Activated T-helper 1 cell treated with anti-CD3 and anti-CD28 coated beads, Interleukin-2, amount 50 U/mL, for 16 hours (primary cell): ENCODE measurements at places on chromosomes 3 and 15.

GRCh38 chr15:59548501-59549226 lies 62.9 kb upstream of the GCNT3 start:
- DNase-seq = no peak

GRCh38 chr3:38834717-38835116 lies 18.7 kb upstream of the SCN10A start:
- DNase-seq = no peak

GRCh38 chr3:106824856-106825255 lies 552.4 kb upstream of the CCDC54 start:
- no peak for DNase-seq

DNA sequence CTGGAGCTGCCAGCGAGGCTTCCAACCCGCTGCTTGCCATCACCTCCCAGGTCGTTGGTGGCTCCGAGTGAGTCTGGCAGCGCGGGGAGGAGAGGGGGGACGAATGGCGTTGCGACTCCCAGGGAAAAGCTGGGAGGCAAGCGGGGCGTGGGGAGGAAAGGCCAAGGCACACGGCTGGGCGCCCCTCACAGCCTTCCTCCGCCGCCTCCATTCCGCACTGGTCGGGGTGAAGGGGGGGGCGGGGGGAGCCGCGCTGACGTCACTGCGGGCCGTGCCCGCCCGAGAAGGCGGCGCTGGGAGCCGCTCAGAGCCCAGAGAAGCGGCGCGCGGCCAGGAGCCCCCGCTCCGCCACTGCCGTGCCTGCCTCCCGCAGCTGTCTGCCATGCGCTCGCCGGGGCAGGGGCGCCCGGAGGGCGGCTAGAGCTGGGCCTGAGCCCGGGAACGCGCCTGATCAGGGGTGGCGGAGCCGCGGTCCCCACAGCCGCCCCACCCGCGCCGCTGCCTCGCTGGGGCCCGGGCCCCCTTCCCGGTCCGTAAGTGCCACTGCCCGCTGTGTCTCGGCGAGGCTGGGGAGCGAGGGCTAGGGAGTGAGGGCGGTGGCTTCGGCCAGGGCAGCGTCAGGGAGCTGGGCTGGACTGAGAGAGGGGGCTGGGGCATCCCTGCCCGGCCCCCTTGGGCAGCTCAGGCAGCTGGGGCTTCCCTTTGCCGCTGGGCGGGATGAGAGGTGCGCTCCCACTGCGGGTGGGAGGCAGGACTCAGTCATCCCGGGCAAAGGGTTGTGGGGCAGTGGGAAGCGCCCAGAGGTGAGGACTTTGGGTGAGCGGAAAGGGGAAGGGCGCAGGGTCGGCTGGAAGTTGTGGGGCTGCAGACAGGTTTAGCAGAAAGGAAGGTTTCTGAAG lies 27.8 kb upstream of the POLG start:
- no peak for DNase-seq

GRCh38 chr15:100944244-100944895 lies 25.2 kb downstream of the LRRK1 start:
- no peak for DNase-seq

DNA sequence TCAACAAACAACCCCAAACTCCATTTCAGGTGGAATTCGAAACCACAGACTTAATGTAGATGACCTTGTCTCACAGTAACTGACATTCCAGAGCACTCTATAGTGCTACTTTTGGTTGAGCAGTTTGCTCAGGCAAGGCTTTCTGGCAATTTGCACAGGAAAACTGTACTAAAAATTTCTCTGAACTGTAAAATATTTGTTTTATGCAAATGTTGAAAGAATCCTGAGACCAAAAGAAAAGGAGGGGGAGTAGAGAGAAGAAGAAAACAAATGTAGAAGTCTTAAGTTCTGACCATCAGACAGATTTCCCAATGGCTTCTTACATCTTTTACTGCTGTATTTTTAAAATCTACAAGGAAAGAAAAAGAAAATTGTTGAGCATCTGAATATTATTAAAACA lies 53.5 kb downstream of the DTWD1 start:
- no peak for DNase-seq

DNA sequence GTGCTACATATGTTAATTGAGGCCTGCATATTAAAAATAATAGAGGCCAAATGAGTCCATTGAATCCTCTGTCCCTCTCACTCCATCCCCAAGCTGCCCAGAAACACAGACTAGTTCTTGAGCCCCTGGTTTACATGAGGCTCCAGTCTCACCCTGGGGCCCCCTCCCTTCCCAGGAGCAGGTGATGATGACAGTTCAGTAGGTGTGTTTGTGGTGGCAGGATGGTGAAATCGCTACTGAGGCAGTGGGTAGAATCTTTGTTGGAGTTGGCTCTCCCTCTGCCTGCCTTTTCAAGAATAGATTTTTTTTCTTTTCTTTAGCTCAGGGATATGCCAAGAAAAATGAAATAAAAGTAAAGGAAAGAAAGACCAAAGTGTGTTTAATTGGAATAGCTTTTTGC lies 288.7 kb downstream of the EPHB1 start:
- DNase-seq = no peak

DNA sequence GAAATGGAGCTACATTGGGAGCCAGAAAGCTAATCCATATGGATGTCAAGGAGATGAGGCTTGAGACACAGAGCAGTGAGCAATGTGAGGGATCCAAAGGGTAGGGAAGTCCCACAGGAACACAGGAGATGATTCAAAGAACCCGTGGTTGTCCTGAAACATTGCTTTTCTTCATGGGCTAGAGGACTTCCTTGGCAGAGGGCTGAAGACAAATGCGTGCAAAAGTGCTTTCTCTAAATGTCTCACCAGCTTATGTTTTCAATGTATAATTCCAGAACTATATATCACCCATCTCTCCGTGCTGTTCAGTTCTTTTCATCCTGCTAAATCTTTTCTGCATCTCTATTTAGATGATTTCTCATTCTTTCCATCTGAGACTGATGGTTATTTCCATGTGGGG lies 46.0 kb upstream of the GOLGA8A start:
- DNase-seq = no peak

DNA sequence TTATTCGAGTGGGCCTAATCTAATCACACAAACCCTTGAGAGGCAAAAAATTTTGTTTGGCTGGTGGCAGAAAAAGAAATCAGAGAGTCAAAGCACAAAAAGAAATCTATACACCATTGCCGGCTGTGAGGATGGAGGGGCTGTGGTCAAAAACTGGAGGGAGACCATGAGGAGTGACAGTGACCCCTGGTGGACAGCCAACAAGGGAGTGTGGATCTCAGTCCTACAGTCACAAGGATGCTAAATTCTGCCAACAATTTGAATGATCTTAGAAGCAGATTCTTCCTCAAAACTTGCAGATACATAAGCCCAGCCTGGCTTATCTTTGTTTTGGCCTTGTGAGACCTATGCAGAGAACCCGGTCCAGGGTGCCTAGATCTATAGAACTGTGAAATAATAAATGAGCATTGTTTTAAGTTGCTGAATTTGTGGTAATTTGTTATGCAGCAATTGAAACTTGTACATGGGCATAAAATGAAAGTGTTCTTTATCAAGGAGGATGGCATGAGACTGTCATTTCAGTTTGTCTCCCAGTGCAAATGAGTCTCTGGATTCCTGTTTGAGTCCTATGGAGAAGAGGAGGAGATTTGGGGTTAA lies 103.0 kb upstream of the ARHGEF26 start:
- DNase-seq = no peak

DNA sequence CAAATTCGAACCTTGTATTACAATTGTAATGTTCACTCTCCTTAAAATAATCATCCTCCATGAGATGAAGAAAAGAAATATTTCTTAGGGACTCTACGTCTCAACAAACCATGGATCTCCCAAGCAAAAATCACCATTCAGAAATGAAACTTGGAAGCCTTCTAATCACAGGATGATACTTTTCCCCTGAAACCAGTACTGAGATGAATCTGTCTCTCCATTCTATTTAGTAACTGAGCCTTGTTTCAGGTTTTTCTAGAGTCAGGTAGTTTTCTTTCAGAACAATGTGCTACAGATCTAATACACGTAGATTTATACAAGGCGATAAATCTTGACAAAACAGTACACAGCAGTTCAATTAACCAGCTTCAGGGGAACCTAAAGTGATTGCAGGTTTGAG lies 660.1 kb upstream of the CBLB start:
- no peak for DNase-seq

GRCh38 chr15:44537735-44538240 lies 841 bp downstream of the EIF3J start:
- no peak for DNase-seq

DNA sequence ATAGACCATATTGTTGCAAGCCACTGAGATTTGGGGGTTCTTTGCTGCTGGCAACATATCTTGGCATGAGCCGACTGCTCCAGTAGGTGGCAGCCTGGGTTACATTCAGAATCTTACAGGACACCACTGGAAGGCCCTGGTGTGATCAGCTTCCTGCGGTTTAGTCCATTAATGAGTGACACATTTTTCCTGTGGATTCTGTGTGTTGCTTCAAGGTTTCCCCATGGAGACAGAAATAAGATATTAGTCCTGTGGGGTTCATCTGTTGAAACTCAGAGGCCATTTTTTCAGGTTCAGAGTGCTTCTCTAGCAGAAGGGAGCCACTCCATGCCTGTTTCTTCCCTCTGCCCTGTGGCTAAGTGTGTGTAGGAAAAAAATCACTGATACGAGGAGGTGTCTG lies 116.2 kb downstream of the MFSD1 start:
- no peak for DNase-seq

DNA sequence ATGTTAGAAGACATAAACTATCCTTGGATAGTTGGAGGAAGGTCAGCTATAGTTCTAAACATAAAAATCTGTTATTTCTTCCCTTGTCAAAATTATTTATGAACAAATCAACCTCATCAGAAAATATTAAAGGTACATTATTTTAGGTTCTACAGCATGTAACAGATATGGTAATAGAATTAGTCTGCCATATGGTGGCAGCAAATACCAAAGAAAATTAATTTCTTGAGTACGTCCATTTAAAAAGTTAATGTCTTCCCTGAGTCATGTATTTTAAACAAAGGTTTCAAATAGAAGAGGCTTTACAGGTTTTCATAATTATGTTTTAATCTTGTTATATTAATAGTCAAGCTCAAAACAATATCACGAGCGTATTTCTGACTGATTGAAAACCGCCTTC lies 17.9 kb upstream of the ANKRD28 start:
- no peak for DNase-seq

GRCh38 chr15:76065793-76066192 lies 6.0 kb downstream of the TMEM266 start:
- no peak for DNase-seq

DNA sequence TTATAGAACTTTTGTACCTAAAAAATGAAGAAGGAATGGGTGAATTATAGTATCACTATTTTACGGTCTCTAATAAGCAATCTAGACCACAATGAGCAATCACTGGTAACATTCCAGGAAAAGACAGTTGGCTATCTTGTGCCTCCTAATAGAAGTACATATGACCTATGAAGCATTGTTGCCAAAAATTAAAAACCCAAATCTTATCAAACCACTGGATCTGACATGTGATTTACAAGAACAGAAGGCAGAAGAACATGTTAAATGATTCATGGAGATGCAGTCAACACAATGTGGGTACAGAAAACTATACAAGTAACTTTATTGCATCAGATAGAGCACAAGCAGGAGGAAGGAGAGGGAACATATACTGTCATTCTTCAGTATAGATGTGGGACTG lies 14.5 kb upstream of the HYKK start:
- no peak for DNase-seq

DNA sequence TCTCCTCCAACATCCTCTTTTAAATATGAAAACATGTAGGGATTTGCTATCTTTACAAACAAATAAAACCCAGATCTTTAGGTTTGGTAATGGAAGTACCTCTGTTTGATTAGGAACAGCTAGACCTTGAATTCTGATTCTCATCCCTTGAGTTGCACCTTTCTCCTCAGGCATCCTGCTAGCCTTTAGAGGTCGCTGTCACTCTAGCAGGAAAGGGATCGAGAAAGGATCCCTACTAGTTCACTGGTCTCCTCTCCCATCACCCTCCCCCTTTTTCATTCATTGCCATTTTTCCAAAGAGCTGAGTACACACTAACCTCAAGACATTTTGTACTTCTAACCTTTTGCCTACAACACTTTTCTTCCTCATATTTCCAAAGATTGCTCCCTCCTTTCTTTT lies 569.8 kb downstream of the RBMS3 start:
- DNase-seq = no peak
